CD8-positive, alpha-beta T cell (primary cell): ENCODE measurements at places on chromosomes 2 and 18.

DNA sequence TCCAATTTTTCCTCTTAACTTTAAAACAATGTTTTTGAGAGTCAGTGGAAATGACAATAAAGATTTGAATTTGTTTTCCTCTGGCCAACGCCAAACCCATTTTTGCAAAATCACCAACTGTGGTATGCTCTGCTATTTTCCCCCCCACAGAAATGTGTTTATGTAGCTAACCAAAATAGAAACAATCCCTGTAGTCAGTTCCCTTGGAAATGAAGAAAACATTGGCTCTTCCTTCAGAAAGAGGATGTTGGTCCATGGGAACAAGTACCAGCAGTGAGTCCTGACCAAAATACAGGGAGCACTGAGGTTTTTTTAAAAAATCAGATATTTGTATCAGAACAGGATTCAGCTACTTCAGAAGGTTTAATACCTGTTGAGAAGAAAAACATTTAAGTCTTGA lies 65.3 kb downstream of the SLC40A1 start:
- DNase-seq: no peak

DNA sequence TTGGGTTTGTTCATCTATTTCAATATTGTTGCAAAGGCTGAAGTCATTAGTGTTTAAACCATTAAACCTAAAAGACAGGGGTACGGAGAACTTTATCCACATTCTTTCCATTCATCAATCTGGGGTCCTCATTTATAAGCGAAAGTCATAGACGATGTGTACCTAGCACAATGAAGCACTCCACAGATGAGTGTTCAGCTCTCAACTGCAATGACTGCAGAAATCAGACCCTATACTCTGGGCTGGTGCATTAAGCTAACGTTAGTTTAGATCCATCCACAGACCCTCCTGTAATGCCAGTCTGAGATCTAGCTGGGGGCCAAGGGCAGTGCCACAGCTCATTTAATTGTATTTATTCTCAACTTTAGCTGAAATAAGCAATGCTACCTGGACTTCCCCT lies 155.2 kb downstream of the AFF3 start:
- DNase-seq: no peak

- DNase-seq: no peak
Measured at GRCh38 chr18:58596265-58596681, 32.6 kb downstream of the ALPK2 start.

DNA sequence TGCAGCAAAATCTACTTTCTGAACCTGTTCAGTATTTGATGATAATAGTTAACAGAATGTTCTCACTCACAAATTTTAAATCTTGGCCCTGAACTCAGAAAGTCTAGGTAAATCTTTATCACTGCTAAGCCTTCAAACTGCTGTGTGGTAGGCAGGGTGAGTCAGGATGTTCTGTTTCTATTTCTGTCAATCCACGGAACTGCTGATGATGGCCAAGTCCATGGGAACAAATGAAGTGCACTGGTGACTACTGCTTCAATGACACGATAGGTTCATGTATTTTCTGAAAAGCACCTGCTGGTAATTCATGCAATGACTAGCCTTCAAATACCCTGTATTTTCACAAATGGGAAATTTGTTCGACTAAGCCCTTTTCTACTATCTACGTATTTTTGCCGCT lies 14.2 kb downstream of the NIFK start:
- no peak for DNase-seq

DNA sequence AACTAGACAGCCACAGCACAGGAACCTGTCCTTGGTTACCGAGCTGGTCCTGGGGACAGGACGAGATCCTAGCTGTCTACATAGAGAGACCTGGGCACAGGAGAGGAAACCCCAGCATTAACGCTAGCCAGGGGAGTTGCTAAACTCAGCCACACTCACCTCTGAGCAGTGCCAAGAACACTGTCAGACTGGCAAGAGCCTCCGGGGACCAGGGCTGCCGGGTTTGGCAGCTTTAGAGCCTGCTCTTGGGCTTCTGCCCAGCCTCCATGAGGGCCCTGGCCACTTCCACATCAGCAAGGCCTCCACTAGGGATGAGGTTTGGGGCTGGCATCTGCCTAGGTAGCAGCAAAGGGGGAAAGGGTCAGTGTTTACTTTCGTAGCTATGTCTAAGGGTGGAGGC lies 6.7 kb downstream of the TMBIM1 start:
- DNase-seq: no peak

- DNase-seq: no peak
Measured at GRCh38 chr2:58757971-58758370, 516.8 kb upstream of the FANCL start.

DNA sequence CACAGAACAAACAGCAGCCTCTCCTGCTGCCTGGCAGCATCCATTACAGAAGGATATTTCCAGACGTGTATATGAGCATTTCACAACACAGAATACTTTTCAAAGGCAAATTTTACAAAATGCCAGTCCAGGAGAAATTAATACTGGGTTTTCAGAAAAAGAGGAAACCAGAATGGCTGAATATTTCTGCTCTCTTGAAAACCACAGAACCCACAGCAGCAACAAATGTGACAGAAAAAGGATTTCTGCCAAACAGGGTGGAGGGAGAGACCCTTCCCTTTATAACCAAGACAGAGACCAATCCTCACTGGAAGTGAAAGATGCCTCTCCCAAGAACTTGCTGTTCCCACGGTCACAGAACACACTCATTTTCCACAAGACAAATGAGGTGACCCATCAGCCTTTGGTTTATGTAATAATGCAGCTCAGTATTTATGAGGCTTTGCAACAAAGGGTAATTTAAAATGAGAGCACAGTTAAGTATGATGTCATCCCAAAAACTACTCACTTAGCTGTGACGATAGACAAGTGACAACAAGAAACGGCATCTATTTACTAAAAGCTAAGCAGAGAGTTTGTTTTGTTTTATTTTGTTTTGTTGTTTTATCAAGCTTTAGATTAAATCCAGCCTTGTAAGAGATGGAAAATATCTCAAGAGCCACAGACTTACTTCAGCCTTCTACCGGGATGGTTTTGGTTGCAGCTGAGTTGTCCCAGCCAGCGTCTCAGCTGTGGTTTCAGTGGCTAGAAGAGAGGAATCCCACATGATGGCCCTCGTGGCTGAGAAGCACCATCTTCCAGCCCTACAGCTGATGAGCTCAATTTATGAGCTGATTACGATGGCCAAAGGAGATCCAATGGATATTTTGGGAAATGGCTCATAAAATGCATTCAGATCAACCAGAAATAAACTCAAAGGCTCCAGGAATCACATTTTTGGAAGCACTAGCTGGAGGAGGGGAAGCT lies 249.3 kb upstream of the AGAP1 start:
- no peak for DNase-seq

- no peak for DNase-seq
Measured at GRCh38 chr2:105732101-105732500, 12.6 kb upstream of the NCK2 start.

- no peak for DNase-seq
Measured at GRCh38 chr2:16554060-16554583, 111.5 kb downstream of the CYRIA start.
